ENCODE measurements at places on chromosomes 11 and 22. TPM values are rescaled to one million over a fixed set of nuclear protein-coding genes. Genes with fewer than 3 reads are reported as not detected.

GRCh38 chr11:13465909-13466371 is 2.9 kb upstream of the BTBD10 start:
- DNase-seq, result peak; percentile 25

DNA sequence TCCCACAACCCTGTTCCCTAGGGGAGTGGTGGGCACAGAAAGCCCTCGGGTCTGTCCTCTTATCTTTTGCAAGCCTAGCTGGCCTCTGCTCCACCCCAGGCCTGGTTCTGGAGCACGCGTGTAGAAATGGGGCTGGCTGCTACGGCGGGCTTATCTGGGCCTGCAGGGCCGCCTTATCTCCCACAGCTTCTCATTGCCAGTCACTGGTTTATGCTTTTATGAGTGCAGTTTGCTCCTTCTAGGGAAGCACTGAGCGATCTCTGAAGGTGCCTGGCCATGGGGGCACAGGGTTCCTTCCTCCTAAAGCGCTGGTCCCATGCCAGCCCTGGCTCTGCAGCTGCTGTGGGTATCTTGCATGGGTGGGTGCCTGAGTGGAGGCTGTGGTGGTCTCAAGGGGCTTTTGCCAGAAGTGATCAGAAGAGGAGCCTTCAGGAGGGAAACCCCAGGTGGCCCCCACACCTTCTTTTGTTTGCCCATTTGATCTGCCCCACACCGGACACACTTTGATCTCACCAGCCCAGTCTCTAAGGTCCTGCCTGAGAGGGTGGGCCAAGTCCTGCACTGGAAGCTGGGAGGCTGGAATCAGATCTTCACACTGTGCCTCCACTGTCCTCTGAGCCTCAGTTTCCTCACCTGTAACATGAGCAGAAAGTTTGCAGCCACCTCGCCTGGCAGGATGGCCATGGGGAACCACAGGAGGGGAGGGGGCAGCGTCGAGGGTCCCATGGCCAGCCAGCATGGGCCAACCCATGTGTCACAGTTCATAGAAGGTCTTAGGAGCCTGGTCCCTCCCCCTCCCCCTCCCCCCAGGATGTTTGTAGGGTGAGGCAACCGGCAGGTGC is 86.6 kb upstream of the FGF3 start:
- peak; percentile 88 for DNase-seq

- DNase-seq, result no peak
Observed at GRCh38 chr22:43168471-43169309, 17.3 kb downstream of the TSPO start.

GRCh38 chr11:20087118-20087521 is 73.2 kb downstream of the DBX1 start:
- DNase-seq, result no peak

DNA sequence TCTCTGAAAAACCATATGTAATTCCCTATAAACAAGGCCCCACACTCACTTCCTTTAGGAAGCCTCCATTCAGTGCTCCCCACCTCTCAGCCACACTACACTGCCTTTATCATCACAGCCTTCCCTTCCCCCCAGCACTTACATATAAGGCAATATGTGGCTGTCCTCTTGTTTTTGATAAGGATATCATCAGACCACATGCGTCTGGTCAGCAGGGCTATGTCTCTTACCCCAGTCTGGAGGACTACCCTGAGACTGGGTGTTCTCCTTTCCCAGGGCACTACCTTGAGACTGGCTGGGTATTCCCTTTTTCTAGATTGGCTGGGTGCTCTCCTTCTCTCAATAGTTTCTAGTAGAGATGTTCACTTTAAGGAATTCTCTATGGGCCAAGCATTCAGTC is 7.8 kb downstream of the KCNE3 start:
- DNase-seq, result peak; percentile 84

DNA sequence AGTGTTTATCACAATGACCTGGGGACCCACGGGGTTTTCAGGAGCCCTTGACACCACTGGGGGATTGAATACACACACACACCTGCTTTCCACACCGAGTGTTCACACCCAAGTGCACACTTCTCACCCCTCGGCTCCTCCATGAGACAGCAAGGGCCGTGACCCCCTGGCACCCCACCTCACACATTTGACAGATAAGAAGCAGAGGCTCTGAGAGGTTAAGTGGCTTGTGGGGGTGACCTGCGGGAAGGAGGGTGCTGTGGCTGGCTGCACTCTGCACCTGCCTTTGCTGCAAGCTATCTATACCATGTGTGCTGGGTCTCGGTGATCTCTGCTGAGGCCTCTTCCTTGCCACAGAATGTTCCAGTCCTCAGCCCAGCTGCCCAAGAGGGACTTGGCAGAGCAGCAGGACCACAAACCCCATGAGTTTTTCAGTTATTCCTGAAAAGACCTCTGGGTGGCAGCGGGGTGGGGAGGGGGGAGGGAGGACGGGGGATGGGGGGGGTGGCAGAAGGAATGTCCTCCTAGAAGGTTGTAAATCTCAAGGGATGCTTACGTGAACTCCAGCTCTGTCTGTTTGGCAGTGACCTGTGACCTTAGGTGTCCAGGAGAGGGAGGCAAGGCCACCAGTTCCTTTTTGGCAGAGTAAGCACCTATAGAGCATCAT is 47.9 kb upstream of the RFPL3 start:
- no peak for DNase-seq

- no peak for DNase-seq
Observed at GRCh38 chr11:45027312-45027711, 76.6 kb upstream of the TP53I11 start.

The TMEM86A gene
- 0.27 TPM for polyA plus RNA-seq

DNA sequence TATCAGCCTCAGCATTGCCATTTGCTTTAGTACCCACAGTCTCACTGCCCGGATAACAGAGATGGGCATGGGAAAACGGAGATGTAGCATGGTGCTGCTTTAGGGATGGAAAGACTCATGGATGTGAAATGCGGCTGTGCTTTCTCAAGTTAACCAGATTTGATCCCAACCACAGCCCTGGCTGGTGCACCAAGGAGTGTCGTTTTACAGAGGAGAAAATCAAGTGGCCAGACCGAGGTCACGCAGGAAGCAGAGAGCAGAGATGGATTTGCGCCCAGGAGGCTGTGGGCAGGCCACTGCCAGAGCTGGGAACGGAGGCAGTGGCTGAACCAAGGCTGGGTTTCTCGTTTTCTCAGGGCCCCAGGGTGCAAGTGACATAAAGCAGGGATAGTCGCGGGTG is 9.0 kb downstream of the MB start:
- DNase-seq, result no peak

DNA sequence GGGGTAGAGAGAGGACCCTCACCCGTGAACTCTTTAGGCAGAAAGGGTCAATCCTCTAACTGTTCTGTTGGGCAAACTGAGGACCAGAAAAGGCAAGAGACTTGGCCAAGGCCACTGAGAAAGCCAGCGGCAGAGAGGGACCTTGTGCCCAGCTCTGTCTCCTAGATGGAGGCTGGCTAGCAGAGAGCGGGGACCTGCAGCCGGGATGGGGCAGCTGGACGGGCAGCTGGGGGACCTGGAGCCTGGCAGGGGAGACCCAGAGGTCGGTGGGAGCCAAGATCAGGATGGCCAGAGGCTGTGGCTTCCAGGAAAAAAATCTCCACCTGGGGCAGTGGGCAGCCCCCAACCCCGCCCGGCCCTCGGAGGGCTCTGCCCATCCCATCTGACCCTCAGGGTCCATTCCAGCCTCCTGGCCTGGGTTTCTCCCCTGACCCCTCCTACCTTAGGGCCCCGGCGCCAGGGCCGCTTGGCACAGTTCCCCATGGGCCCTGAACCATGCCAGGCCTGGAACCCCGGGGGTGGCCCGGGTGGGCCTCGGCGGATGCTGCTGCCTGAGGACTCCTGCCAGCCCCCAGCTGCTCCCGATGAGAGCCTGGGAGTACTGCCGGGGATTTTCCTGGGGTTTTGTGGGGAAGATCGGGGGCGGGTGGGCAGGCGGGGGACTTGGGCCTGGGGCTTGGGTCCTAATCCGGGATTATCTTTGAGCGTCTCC is at the start of gene CABP2:
TSS of gene CABP2 (minus strand) at position 603 of the 712 bp plus-strand sequence. CDS start at position 483, 120 bp downstream.
- DNase-seq, result no peak

DNA sequence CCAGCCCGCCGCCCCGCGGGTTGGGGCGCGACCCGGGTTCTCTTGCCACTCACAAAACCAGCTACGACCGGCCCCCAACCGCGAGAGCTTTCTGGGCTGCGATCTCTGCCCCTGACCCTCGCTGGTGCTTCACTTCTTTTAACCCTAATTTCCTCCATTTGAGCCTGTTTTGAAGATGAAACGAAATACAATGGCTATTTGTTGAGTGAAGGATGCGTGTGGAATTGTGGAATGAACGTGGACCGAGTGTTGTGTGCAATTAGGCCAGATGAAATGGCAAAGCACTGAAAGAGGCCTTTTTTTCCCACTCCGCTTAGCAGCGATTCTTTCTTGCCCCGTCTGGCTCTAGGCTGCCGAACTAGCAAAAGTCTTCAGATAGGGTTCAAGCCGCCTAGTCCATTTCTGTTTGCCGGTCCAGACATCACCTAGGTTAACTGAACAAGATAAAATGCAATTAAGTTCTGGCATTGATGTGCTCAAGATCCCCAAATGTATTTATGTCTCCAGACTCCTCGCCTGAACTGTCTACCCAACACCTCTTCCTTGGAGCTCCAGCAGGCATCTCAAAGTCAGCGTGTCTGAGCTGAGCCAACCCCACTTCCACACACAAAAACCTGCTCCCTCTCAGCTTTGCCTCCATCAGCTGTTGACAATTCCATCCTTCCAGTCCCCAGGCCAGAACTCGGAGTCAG is 471 bp upstream of the TMEM184B start:
- DNase-seq, result no peak

GRCh38 chr11:44424841-44425240 is 114.9 kb upstream of the ALX4 start:
- DNase-seq, result no peak

Measured in K562 (cell line).